ENCODE measurements at places on chromosomes 1 and 21.

GRCh38 chr1:72241397-72241796 lies 40.9 kb downstream of the NEGR1 start:
- DNase-seq: peak; percentile 38

GRCh38 chr1:175072099-175072951 lies 4.7 kb downstream of the TNN start:
- DNase-seq: peak; percentile 86

- DNase-seq: no peak
Measured at GRCh38 chr1:184513421-184513820, 126.6 kb downstream of the C1orf21 start.

- peak; percentile 74 for DNase-seq
Measured at GRCh38 chr1:113860891-113861290, 10.6 kb downstream of the PTPN22 start.

DNA sequence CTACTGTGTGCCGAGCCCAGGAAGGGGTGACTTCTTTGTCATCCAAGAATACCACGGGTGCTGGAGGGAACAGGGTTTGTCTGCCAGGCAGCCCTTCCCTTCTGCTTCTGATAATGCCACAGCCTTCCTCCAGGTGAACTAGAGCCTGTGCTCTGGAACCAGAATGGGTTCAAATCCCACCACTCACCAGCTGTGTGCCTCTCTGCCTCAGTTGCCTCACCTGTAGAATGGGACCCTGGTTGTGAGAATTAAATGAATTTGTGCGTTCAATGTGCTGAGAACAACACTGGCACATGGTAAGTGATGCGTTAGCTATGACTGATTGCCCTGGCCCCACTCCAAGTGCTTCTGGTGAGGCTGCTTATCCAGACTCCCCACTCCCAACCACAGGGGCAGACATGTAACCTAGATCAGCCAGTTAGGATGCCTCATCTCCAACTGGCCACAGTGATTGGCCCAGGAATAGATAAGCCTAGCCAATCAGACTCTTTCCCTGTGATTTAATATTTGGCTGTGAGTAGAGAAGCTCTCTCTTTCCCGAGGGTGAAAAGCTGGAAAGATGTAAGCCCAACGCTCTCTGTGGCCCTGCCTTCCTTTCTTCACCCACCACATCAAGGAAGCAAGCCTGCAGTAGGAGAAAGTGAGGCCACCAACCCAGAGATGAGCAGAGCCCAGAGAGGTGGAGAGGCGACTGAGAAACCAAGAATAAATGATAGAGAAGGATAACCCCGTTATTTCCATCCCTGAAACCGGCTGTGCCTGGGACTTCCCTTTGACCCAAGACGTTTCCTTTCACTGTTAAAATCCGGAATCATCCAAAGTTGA lies 20.8 kb upstream of the LAPTM5 start:
- DNase-seq: peak; percentile 19

- DNase-seq: peak; percentile 15
Measured at GRCh38 chr1:90725657-90726424, 8.7 kb upstream of the BARHL2 start.

- DNase-seq: no peak
Measured at GRCh38 chr1:246267896-246268295, 239.2 kb downstream of the SMYD3 start.

DNA sequence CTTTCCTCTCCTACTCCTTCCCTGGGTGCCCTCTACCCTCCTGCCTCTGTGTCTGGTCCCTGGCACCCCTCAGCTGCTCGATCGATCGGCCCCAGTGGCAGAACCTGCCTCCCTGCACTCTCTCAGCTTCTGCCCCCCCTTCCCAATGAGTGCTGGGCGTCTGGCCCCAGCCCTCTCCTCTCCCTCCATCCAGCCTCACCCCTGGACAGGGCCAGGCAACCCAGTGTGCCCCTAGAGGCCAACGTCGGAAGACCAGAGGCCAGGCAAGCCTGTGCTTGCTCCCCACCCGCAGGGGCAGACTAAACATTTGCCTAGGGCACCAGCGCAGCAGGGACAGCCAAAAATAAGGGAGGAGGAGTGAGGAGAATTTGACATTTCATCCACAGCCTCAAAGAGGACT lies 43.5 kb downstream of the LGR6 start:
- DNase-seq: peak; percentile 32

DNA sequence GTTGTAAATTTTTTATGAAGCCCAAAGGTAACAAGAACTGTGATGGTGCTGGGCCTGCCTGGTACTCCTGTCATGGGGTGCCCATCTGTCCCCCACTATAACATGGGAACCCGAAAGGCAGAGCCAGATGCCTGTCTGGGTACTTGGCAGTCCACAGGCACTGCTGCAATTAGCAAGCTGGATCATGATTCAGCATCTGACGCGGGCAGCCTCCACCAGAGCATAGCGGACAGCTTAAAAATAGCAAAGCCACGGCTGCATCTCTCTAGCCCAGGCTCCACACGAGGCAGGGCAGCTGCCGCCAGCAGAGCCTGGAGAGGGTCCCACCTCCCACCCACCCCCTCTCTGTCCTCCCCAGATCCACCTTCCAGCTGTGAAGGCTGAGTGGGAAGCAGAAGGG lies 22.9 kb downstream of the SUSD4 start:
- DNase-seq: peak; percentile 37

DNA sequence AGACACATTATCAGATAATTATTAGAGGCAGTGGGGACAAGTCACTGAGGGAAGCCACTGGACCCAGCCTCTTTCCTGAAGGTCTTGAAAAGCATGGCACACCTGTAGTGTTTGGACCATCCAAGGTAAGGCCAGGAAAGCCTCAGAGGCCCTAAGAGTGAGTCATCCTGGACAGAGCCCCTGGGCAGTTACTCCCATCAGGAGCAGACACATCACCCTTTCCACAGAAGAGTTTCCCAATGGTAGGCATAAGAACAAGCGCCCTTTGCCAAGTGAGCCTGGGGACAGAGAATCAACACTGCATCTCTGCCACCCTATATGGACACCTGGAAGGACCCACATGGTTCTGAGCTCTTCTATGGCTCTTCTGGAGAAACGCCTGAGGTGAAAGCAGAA lies 136.0 kb downstream of the PLXNA2 start:
- DNase-seq: peak; percentile 24

- peak; percentile 7 for DNase-seq
Measured at GRCh38 chr1:57770772-57771171, 346.9 kb upstream of the DAB1 start.

GRCh38 chr1:171800342-171800741 lies 18.9 kb downstream of the METTL13 start:
- no peak for DNase-seq
